ENCODE measurements at places on chromosomes 7 and 10. TPM values are rescaled to one million over a fixed set of nuclear protein-coding genes. Genes with fewer than 3 reads are reported as not detected.

Gene PNLIPRP3
- not detected for total RNA-seq

Gene ALOX5
- total RNA-seq = 4.5 TPM

Gene AASS
- 24.1 TPM for total RNA-seq

Gene UBE2D4
- 42.0 TPM for total RNA-seq

Gene BEND7
- total RNA-seq = 17.4 TPM

Gene NUTM2E
- total RNA-seq = 0.10 TPM

Gene OR2A1
- total RNA-seq = not detected

Gene GIMAP5
- total RNA-seq = 9.8 TPM

Gene GNG11
- total RNA-seq = 20.3 TPM

Gene HACD1
- total RNA-seq = 160 TPM

Gene NPFFR1
- 0.02 TPM for total RNA-seq

- no peak for DNase-seq
Measured at GRCh38 chr7:84484502-84485079, 290.0 kb upstream of the SEMA3A start.

DNA sequence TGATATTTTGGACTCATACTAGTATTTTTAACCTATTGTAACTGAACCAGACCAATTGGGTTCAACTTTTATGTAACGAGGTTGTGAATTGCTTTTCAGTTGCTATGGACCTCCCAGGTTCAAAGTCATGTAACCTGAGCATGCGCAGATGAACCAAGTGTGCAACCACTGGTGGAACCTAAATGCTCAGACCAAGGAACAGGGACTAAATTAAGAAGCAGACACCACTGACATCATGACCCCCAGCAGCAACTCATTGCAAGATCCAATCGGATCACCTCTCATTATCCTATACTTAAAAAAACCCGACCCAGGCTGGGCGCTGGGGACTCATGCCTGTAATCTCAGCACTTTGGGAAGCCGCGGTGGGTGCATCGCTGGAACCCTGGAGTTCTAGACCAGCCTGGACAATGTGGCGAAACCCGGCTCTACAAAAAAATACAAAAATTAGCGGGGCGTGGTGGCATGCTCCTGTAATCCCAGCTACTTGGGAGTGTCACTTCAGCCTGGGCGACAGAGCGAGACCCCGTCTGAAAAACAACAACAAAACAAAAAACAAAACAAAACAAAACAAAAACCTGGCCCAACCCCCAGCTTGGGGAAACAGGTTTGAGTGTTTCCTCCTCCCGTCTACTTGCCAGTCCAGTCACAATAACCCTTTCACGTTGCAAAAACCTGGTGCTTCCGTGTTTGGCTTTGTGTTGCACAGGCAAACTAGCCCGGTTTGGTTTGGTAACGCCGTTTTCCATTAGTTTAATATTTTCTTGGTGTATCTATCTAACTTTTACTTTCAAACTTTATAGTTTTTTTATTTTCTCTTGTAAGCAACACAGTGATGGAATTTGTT is 11.3 kb upstream of the ZNF518A start:
- DNase-seq = no peak

DNA sequence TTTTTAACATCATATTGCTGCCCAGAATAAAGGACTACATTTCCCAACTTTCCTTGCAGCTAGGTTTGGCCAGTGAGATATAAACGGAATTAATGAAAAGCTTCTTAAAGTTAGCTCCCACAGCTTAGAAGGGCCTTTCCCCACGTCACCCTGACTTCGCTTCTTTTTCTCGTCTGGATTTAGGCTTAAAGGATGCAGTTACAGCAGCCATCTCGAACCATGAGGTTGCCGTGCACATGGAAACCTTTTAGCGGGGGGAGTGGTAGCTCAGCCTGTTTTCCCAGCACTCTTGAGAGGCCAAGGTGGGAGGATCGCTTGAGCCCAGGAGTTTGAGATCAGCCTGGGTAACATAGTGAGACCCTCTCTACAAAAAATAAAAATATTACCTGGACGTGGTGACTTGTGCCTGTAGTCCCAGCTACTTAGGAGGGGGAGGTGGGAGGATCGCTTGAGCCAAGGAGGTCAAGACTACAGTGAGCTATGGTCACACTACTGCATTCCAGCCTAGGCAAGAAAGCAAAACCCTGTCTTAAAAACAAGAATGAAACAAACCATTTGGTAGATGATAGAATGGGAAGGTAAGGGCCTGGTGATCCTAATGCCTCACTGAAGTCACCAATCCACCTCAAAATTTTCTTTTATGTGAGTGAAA is 64.3 kb upstream of the C1GALT1 start:
- no peak for DNase-seq

GRCh38 chr10:32308027-32308603 is 38.8 kb downstream of the EPC1 start:
- no peak for DNase-seq

DNA sequence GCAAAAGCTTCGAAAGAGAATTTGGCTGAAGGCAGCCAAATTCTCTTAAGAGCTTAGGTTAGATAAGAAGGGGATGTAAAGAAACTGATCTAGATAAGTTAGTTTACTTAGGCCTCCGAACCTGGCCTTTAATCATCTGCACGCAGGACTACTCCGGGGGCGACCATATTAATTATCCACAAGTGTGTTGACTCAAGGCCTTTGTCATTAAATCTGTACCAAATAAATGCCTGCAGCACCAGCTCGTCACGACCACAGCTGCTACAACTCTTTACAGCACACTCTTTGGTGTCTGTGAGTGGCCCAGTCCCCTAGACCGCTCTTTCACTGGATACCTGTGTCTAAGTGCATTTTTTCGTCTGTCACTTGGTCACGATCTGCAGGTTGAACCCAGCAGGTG is 69.8 kb upstream of the LSM8 start:
- no peak for DNase-seq

DNA sequence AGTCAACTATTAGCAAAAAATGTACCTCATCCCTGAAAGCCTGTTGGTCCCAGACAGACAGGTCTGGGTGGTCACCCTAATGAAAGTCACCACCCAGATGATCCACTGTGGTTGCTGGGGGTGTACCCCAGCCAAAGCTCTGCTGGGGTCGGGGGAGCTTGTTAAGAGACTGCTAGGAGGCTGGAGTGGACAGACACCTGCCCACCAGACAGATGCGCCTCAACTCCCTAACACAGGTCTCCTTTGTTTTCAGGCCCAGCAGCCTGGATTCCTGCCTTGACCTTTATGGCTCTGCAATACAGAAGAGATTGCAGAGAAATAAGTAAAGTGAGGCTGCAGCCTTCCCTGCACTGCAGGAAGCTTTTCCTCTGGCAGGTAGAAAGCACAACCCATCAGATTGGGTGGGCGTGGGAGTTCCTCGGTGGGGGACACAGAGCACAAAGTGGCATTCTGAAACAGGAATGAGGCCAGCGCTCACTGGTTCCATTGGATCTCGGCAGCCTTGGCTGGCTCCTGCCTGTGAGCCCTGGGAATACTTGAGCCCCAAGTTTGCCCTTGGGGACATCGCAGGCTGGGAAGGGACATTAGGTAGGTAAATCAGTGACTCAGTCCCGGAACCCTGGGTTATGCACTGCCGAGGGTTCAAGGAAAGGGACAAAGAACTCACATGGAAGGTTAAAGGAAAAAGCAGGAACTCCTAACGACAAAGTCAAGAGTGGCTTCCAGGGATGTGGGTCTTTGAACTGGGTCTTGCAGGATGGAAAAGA is 18.0 kb upstream of the ZNF488 start:
- peak; percentile 25 for DNase-seq

- DNase-seq = no peak
Measured at GRCh38 chr10:75428434-75429158, 2.8 kb upstream of the LRMDA start.

DNA sequence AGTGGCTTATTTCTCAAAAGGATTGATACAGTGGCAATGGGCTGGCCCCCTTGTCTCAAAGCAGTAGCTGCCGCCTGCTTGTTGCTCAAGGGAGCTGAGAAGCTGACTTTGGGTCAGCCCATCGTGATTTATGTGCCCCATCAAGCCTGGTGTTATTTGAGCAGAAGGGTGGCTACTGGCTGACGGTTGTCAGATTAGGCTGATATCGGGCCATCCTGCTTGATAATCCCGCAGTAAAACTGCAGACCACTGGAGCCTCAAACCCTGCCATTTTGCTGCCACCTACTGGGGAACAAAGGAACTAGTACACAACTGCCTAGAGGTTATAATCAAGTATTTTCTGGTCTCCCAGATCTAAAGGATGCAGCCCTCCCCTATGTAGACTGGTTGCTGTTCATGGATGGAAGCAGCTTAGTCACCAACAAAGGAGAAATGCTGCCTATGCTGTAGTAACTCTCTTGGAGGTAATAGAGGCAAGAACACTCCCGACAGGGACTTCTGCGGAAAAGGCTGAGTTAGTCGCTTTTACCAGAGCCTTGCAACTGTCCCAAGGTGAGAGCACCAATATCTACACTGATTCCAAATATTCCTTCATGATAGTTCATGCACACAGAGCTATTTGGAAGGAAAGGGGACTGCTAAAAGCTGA is 65.9 kb upstream of the ZNF92 start:
- DNase-seq = no peak

- DNase-seq = no peak
Measured at GRCh38 chr10:51063659-51064535, 10.4 kb upstream of the PRKG1 start.

DNA sequence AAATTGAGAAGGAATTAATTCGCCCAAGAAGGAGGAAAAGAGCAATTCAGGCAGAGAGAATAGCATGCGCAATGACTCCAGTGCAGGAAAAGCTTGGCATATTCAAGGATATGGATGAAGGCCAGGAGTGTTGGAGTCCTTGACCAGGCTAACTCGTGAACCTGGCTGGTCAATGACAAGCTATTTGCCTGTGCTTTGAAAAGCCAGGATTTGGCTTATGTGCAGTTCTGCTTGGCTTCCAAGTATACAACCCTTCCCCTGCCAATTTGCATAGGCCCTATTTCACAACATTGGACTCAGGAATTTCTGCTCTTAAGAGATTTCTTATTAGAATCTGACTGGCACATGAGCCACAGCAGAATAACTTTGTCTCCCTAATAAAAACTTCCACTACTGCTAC is 72.3 kb upstream of the SP8 start:
- DNase-seq = no peak

GRCh38 chr10:306007-306674 is 170.9 kb downstream of the ZMYND11 start:
- DNase-seq = no peak

DNA sequence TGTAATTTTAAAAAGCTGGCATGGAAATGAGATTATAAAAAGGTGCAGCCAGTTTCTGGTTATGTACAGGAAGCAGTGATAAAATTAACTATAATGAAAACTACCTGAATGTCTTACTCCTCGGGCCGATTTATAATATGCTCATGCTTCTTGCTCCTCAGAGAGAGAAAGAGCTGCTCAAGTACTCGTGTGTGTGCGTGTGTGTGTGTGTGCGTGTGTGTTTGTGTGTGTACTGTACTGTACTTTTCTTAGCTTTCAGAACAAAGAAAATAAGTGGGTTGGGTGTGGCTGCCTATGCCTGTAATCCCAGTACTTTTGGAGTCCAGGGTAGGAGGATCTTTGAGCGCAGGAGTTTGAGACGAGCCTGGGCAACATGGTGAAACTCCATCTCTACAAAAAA is 96.6 kb upstream of the NMT2 start:
- no peak for DNase-seq

- no peak for DNase-seq
Measured at GRCh38 chr7:37220664-37221063, 228.0 kb downstream of the ELMO1 start.

- no peak for DNase-seq
Measured at GRCh38 chr7:16083931-16084330, 337.4 kb downstream of the CRPPA start.

DNA sequence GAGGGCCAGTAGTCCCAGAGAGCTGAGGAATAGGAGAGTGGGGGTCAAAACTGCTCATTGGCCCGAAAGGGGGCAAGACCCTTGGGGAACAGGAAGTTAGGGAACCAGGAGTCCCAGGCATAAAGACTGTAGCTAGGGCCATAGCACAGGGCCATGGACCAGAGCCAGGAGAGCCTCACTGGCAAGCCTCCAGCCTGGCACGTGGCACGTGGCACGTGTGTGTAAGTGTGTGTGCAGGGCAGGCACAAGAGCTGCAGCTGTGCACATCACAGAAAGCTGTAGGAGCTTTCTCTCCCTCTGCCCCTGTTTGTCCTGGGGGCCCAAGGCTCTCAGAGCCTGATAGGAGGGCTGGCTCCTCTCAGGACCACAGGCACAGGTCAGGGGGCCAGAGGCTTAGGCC is 47.8 kb upstream of the SLF2 start:
- DNase-seq = no peak

DNA sequence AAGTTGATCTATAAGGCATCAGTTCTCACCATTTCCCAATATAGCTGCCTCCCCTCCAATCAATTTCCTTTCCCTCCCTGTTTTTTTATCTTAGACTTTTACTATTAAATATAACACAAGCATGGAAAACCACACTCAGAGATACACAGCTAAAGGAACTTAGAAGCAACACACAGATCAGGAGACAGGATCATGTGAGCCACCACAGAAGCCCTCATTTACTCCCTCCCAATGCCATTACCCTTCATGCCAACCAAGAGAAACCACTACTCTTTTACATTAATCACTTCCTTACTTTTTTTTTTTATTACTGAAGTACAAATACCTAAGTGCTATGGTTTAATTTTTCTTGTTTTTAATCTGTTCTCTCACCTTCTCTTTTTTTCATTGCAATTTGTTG is 33.0 kb downstream of the COG5 start:
- no peak for DNase-seq

DNA sequence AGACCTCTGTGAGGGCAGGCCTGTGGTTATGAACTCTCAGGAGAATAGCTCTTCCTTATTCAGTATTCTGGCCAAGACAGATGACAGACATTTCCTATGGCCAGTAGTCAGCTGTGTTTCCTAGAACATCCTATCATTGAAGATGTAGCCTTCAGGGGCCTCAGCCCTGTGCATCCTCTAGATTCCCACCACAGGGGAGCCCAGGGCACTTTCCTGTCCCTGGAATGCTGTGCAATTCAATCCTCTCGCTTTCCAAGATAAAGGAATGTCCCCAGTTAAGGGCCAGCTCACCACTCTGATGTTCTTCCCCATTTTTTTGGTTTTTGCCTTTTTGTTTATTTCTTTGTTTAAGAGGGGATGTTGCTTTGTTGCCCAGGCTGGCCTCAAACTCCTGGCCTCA is 578.8 kb upstream of the C7orf33 start:
- DNase-seq = no peak

GRCh38 chr7:92304406-92304893 is 58.7 kb downstream of the ANKIB1 start:
- no peak for DNase-seq

DNA sequence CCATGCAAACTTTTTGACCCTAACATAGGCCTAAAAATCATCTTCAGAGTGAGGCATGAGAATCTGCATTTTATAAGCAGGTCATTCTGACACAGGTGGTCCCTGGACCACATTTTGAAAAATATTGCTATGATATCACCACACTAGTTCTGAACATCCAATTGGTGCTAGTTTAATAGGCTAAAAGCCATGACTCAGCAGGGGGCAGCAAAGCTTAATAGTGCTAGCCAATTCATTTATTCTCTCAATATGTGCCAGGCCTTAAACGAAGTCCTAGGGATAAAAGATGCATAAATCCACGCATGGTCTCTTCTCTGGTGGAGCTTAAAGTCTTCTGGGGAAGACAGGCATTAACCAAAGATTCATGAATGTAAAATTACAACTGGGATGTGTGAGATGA is 10.2 kb upstream of the SLC25A28 start:
- DNase-seq = no peak

- DNase-seq = no peak
Measured at GRCh38 chr7:47488969-47489342, 93.0 kb downstream of the TNS3 start.

All from left ventricle myocardium superior (tissue), 1 donor.